Stimulated activated naive CD8-positive, alpha-beta T cell treated with anti-CD3 and anti-CD28 coated beads, Interleukin-15, amount 100 ng/mL, for 72 hours (primary cell): ENCODE measurements at places on chromosomes 2 and 18.

DNA sequence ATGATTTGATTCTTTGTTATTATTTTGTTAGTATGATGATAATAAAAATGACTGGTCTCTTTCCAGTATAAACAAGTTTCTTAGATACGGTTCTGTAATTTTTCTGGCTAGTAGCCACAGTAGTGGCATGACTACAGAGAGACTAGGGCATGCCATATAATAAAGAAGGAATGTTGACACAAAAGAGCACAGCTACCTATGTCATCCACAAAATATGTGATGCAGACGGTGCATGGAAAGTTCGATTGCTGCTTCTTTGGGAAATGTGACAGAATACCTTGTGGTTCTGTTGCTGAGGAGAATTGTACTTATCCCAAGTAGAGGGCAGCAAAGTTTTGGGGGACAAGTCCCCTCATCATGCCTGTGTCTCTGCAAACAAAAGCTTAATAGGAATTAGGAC, 26.1 kb upstream of the SETBP1 start:
- no peak for DNase-seq

DNA sequence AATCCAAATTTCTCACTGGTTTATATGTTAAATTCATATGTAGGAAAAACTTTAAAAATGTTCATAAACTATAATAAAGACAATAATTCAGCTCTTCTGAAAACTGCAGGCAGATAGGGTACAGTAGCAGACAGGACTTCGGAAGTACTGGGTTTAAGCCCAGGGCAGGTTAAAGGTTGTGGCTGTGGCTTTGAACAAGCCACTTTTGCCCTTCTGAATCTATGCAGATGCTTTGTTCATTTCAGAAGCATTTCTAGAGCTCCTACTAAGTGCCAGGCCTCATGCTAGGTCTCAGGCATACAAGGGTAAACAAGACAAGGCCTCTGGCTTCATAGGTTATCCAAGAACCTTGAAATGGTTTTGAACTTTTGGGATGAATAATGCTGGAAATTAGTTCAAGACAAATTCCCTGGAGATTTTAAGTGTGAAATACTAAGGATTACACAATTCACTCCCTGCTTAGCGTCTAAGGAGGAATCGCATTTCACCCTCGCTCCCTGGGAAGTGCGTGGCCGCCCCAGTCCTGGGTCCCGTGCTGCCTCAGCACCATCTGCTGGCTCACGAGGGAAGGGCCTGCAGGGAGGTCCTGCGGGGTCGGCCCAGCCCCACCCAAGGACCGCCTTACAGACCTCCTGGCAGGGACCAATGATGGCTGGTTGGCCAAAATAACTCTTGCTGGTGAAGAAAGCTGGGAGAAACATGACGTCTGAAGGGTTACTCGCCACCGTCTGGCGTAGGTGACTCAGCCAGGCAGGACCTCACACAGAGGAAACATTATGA, 67.7 kb upstream of the L3MBTL4 start:
- DNase-seq, result peak; percentile 3

- peak; percentile 49 for DNase-seq
These were observed 154.8 kb downstream of the TGIF1 start for GRCh38 chr18:3604498-3605408.

DNA sequence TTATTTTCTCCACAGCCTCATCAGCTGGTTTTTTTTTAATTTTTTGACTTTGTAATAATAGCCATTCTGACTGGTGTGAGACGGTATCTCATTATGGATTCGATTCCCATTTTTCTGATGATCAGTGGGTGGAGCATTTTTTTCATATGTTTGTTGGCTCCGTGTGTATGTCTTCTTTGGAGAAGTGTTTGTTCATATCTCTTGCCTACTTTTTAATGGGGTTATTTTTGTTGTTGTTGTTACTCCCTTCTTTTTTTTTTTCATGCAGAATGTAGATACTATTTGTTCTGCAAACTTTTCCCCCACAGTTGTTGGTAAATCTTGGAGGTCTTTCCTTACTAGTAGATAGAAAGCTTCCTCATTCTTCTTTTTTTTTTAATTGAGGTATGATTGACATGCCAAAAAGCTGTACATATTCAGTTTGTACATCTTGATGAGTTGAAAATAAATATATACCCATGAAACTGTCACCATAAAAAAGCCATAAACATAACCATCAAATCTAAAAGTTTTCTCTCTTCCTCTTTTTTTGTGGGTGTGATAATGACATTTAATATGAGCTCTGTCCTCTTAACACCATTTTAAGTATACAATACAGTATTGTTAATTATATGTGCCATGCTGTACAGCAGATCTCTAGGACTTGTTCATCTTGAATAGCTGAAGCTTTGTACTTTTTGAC, 21.8 kb upstream of the NT5DC4 start:
- no peak for DNase-seq

DNA sequence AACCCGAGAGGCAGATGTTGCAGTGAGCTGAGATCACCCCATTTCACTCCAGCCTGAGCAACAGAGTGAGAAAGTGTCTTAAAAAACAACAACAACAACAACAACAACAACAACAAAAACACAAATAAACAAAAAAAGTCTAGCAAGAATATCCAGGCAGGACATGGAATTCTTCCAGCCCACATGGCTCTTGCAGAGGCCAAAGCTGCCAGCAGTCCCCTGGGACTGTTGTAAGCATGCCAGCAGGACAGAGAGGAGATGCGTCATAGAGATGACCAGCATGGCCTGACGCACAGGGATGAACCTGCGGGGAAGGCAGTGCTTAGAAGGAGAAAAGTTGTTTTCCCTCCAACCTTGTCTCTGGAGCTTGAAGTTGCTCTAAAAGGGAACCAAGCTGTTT, 182.3 kb upstream of the PGAP1 start:
- DNase-seq, result no peak

DNA sequence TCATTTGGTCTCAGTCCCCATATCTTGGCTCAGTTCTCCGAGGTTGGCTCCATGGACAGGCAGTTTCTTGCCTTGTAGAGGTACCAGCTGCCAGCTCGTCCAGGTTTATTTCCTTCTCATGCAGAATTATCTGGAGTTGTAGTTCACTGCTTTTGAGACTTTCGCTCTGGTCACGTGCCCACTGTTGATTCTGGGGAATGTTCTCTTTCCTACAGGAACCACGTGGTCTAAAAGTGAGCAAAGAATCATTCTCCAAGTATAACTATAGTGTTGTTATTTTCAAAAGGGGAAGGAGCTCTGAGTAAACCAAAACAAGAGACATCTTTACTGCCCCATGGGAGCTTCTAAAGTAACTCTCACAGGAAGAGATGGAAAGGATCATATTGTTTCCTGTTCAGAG, 41.2 kb upstream of the RAB27B start:
- no peak for DNase-seq

DNA sequence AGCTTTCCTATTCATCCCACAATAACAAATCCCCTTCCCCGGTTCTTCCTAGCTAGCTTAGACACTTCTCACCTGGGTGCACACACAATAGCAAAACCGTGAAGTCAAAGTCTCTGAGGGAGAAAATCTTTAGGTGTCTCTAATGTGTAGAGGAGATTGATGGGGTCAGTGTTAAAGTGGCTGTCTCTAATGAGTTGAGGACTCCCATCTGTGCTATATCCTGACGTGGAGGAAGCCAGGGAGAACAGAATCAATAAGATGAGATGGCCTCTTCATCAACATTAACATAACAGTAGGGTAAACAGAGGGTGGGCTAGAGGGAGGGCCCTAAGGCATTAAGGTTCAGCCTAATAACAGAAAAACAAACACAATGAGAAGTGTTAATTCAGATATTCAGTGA, 120.4 kb downstream of the SLC5A7 start:
- no peak for DNase-seq

DNA sequence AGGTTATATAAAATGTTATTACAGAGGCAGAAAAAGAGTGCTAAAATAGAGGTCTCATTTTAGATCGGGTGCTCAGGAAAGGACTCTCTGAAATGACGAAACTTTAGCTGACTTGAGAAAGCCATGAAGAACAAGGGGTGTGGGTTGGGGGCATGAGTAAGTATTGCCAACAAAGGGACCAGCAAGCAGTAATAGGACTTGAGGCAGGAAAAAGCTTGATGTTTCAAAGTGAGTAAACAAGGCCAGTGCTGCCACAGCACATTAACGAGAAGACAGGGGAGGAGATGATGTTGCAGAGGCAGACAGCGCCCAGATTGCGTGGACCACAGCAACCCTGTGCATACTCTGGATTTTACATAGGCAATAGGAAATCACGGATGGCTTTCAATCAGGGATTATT, 318.8 kb downstream of the ZEB2 start:
- no peak for DNase-seq

- no peak for DNase-seq
These were observed 379.0 kb upstream of the CHST9 start for GRCh38 chr18:27564066-27564465.

GRCh38 chr2:286774-287392, 1.0 kb downstream of the ALKAL2 start:
- no peak for DNase-seq

- no peak for DNase-seq
These were observed 8.6 kb downstream of the SH3RF3 start for GRCh38 chr2:109137616-109138015.

GRCh38 chr2:160491911-160492371, 1.7 kb downstream of the RBMS1 start:
- DNase-seq, result no peak

GRCh38 chr2:150526827-150527226, 39.4 kb upstream of the RND3 start:
- DNase-seq, result no peak

DNA sequence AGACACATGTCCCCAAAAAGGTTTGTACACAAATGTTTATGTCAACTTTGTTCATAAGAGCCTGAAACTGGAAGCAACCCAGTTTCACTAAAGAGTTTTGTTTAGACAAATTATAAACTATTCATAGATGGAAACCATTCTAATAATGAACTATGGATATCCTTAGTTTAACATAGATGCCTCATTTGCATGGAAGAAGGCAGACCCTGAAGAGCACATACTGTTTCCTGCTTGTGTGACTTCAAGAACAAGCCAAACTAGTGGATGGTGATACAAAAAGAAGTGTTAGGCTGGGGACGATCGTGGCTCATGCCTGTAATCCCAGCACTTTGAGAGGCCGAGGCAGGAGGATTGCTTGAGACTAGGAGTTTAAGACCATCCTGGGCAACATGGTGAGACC, 48.1 kb downstream of the ACOXL start:
- no peak for DNase-seq

- DNase-seq, result no peak
These were observed 183.5 kb upstream of the FAM98A start for GRCh38 chr2:33782395-33783230.

DNA sequence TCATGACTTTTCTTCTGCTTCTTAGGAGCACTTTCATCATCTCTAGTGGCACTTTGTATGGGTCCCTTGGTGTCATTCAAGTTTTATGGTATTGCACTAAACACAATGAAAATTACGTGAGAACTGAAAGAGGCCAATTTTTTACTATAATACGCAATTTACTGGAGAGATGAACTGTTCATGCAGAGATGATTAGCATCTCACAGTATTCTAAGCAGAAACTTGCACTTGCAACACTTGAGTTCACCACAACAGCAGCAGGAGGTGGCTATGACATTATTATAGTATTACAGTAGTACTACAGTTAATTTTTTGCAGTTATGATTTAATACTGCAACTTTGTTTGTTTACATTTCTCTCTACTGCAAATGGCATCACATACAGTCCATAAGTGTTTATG, 793.1 kb upstream of the CRIM1 start:
- DNase-seq, result no peak

DNA sequence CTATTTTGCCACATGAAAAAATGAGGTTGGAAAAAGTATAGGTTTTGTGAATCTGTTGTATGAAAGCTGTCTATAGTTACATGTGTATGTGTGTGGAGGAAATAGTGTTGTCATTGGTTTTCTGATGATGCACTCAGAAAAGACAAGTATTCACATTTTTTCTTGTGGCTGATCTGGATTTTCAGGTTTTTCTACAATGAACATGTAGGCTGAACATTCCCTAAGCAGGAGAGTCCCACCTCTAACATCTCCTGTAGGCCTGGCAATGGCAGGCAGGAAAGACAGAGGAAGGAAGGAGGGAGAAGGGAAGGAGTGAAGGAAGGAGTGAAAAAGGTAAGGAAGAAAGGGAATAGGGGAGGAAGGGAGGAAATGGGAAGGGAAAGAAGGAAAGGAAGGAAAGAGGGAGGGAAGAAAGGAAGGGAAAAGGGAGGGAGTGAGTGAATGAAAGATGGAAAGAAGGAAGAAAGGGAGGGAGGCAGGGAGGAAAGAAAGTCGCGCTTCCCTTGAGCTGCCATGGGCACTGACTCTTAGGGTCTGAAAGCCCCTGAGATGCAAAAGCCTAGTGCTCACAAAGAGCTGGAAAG, 495 bp upstream of the IL36RN start:
- DNase-seq, result no peak

GRCh38 chr18:63342206-63342605, 22.6 kb upstream of the BCL2 start:
- DNase-seq, result peak; percentile 20

DNA sequence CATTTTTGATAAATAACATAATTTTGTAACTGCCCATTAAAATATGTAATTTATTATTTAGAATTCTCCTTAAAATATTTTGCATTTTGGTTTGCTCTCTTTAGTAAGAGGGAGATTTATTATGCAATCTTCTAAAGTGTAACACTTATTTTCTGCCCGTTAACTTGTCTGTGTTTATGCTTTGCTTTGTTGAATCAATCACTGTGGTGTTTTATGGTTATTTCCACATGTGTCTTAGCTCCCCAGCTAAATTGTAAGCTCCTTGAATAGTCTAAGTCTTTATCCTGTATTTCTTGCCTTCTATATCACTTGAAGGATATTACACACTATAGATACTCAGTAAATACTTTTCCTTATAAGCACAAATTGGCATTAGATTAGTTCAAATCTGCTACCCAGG, 166.6 kb upstream of the SPRED2 start:
- DNase-seq, result no peak

DNA sequence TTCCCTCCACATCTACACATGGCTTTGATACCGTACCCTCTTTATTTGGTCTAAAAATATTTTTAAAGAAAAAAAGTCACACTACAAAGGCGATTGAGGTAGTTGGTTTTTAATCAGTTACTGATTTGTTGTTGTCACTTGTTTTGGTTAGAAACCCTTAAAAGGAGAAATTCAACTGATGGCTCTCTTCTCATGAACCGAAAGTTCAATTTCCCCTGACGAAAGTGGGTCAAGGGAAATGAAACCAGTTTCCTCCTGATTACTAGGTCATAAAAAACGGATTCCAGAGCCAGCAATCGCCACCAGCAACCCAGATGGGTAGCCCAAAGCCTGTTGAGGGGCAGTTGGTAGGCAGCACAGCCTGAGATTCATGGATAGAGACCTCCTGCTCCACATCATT, 63.2 kb downstream of the DLGAP1 start:
- no peak for DNase-seq

DNA sequence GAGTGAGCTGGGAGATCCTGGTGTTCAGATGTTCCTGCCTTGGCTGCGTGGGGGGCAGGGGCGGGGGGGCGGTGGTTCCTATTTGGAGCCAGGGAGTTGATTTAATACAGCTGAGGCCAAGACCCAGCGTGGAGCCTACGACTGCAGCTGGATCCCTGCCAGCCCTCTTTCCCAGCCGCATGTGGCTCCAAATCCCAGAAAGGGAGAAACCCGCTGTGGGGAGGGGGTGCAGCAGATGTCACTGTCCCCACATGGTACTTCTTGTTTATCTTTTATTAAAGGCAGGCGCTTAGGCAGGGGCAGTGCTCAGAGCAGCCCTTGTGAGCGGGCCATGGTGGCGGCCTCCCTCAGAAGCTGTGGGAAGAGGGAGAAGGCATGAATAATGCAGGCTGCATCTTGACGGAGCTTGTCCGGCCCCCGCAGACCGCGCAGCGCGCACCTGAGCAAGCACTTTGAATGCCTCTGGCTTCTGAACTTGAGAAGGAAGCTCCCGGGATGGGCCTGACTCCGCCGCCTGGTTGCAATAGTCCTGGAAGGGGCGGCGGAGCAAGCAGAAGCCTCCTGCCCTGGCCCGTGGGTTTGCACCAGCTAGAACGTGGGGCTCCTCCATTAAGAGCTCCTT, 112.1 kb downstream of the GLI2 start:
- no peak for DNase-seq
